Skin of body (tissue), 3 donors: ENCODE measurements at places on chromosomes 3 and 15.

GRCh38 chr3:57484563-57484962 is 59.6 kb downstream of the DNAH12 start:
- DNase-seq: no peak

DNA sequence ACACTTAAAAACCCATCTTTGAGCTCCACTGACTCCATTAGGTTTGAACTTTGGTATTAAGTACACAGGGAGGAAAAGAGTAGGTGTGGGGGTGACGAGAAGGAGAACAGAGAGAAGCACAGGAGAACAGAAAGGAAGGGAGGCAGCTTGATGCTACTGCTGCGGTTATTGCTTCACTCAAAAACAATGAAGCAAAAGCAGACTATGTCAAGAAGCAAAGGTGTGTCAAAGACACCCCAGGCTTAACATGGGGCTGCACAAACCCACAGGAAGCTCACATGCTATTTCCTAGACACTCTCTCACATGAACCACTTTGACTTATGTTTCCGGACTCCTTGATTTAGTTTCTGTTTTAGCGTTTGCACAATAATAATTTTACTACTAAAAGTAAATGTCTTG is 961.0 kb upstream of the CFAP20DC start:
- DNase-seq: no peak

DNA sequence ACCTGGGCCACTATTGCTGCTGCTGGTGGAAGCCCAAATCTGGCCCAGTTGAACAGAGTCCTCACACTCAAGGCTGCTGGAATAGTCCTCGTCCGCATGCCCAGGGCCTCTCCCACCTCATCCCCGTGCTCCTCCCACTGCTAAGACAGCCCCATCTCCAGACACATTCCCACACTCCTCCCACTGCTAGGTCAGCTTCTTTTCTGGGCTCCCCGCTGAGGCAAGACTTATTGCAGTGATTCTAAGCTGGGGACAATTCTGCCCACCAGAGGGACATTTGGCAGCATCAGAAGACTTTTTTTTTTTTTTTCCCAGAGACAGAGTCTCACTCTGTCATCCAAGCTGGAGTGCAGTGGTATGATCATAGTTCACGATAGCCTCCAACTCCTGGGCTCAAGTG is 35.1 kb downstream of the POC1A start:
- DNase-seq: no peak

- no peak for DNase-seq
These were observed 237.1 kb downstream of the RYR3 start for GRCh38 chr15:33547876-33548275.

- peak; percentile 12 for DNase-seq
These were observed 38.3 kb upstream of the ARHGEF3 start for GRCh38 chr3:56839784-56840715.

GRCh38 chr15:78024519-78024870 is 53.0 kb downstream of the TBC1D2B start:
- DNase-seq: no peak

GRCh38 chr15:72796515-72797337 is 13.2 kb upstream of the ADPGK start:
- no peak for DNase-seq

DNA sequence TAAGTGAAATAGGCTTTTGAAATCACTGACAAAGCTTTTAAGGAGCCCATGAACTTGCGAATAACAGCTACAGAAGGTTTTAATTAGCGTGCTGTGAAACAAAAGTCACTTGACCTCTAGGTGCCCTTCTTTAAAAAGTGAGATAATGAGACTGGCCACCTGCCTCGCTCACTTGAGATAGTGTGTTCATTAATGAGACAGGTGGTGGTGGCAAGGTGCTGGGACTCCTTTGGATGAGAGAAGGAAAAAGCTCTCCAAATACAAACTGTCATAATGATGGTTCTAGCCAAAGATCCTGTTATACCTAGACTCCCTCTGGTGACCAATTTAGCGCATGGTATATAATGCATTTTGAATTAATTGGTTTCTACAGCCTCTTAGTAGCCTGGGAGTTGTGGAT is 22.7 kb upstream of the IREB2 start:
- peak; percentile 68 for DNase-seq

GRCh38 chr3:150072576-150072975 is 101.9 kb upstream of the PFN2 start:
- DNase-seq: no peak
